Stimulated activated CD8-positive, alpha-beta memory T cell treated with anti-CD3 and anti-CD28 coated beads, Interleukin-4, amount 100 ng/mL, for 1 hour (primary cell): ENCODE measurements at places on chromosomes 13 and 19.

DNA sequence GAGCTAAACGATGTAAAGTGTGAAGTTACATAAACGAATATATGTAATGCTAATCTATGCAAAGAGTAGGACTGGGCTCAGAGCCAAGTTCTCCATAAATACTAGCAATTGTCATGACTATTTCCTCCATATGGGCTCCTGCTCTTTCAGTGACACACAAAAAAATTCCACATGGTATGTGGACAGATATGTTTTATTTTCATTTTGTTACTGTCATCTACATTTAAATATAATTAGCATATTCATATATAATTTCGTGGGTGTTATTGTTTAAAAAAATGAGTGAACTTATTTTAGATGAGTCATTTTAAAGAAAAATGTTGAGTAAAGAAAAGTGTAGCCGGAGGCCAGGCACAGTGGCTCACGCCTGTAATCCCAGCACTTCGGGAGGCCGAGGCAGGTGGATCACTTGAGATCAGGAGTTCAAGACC lies 5.0 kb upstream of the IGSF23 start:
- DNase-seq, result no peak

DNA sequence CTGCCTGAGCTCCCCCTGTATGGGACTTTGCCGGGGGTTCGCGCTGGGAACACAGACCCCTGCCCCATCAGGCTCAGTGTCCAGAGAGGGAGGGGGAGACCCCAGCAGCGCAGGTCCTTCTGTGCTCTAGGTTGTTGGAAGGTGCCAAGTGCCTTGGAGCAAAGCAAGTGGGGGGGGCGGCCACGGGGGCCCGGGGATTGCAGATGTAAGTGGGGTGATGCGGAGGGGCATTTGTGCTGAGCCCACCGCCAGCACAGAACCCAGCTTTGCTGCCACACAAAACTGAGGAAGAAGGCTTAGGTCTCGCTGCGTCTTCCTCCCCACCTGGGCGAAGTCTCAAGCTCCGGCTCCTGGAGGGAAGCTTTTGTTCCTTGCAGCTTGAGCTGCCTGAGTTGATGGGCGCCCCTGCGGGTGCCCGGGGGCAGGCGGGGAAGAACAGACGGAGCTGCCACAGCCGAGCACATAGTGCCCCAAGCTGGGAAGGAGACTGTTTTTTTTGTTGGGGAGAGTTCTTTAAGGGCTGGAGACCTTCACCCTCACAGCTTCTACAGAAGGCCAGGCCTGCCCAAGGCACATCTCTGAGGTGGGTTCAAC lies 1.5 kb upstream of the NTN5 start:
- DNase-seq, result no peak

- DNase-seq, result no peak
Observed at GRCh38 chr13:111187960-111188541, 72.9 kb downstream of the ARHGEF7 start.

- no peak for DNase-seq
Observed at GRCh38 chr19:17468302-17469091, 1.8 kb upstream of the SLC27A1 start.

DNA sequence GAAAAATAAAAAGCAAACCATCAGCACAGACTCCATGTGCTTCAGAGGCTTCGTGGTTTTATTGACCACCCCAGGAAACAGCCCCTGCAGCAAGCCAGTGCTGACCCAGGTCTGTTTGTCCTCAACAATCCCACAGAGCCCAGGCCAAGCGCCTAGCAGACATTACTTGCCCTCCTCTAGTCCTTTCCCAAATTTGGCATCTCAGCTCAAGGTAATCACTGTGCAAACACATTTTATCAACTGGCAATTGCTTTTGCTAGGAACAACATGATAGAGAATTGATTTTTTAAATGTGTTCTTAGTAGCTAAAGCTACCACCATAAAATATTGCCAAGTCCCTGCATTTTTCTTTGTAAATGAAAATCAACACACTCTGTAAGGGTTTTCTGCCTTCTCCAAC lies 121.8 kb downstream of the STOML3 start:
- DNase-seq, result no peak

DNA sequence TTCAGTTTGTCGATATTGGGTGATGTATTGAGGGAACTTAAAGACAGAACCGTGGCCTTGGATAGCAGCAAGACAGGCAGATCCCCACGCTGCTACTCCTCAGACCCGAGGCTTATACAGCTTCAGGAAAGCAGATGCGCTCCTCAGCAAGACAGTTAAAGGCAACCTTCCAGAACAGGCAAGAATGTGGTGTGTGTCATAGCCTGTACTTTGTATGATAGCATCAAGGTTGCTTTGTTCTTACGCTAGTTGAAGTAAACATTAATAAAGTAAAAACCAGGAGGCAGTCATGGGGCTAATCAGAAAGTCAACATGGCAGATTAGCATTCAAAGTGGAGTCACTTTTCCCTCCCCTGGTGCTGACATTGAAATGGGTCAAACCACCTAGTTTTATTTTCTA lies 473.2 kb downstream of the DCT start:
- DNase-seq, result no peak

- DNase-seq, result no peak
Observed at GRCh38 chr13:51246025-51246417, 23.8 kb downstream of the FAM124A start.

- no peak for DNase-seq
Observed at GRCh38 chr13:62997696-62998095, 1582.0 kb upstream of the PCDH20 start.

GRCh38 chr19:46372901-46373490 lies 26.1 kb downstream of the PPP5C start:
- no peak for DNase-seq

GRCh38 chr13:113087923-113088690 lies 17.5 kb upstream of the F7 start:
- no peak for DNase-seq

GRCh38 chr19:46995492-46995891 lies 24.1 kb upstream of the NPAS1 start:
- no peak for DNase-seq

- DNase-seq, result no peak
Observed at GRCh38 chr13:24127116-24127631, 33.3 kb upstream of the SPATA13 start.

DNA sequence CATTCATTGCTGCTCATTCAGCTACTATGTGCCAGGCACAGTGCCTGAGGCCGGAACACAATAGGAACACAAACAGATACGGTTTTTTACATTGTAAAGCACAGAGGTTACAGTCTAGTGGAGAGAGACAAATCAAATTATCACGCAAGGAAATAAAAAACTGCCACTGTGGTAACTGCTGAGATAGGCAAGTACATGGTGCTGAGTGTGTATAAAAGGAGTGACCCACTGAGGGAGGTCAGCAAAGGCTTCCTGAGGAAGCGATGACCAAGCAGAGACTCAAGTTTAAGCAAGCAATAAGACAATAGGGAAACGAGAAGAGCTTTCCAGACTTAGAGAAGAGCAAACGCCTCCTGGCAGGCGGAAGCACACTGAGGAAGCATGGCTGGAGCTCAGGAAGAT lies 56.4 kb downstream of the NUFIP1 start:
- DNase-seq, result no peak

GRCh38 chr13:58633226-58633625 lies 1001.7 kb downstream of the PCDH17 start:
- DNase-seq, result no peak

- no peak for DNase-seq
Observed at GRCh38 chr19:22327321-22327720, 41.1 kb downstream of the ZNF729 start.

GRCh38 chr13:23375001-23375971 lies 58.2 kb downstream of the SACS start:
- DNase-seq, result peak; percentile 97

GRCh38 chr13:35927567-35928021 lies 203.6 kb downstream of the DCLK1 start:
- DNase-seq, result no peak

DNA sequence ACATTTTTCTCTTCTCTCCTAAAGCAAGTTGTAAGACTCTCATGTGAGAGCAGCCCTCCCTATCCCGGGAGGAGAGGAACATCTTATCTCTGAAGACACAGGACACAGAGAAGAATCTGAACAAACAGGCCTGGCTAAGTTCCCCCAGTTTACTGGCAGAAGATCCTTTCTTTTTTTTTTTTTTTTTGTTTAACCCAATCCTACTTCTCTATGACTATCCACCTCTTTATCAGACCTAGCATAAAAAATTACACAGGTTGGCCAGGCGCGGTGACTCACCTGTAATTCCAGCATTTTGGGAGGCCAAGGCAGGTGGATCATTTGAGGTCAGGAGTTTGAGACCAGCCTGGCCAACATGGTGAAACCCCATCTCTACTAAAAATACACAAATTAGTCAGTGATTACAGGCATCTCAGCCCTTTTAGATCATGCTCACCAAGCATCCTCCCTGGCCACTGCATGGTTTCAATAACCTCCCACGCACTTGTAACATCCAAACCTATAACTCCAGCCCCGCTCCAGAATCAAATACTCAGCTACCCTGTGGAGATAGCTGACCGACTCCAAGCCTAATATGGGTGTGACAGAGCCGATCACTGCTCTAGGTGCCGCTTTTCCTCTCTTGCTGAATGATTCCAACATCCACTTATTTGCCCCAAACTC lies 27.3 kb upstream of the MUC16 start:
- DNase-seq, result no peak

DNA sequence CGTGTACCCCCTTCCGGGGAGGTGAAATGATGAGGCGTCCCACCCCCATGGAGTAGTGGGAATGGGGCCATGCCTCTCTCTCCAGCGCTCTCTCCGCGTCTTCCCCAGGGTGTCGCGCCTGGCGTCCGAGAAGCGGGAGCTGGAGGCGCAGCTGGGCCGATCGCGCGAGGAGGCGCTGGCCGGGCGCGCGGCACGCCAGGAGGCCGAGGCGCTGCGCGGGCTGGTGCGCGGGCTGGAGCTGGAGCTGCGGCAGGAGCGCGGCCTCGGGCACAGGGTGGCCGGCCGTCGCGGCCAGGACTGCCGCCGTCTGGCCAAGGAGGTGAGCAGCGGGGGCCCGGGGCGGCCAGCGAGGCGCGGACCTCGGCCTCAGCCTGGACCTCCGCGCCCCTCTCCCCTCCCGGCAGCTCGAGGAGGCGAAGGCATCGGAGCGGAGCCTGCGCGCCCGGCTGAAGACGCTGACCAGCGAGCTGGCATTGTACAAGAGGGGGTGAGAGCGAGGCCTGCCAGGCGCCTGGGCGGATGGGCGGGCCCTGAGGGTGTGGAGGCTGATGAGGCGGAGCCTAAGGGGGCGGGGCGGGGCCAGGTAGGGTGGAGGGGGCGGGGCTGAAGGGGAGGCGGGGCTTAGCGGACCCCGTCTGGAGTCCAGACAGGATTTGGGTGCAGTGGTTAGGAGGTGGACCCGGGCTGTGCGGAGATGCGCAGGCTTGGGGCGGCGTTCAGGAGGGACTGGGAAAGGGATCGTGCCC lies 7.7 kb downstream of the PGLYRP1 start:
- no peak for DNase-seq

DNA sequence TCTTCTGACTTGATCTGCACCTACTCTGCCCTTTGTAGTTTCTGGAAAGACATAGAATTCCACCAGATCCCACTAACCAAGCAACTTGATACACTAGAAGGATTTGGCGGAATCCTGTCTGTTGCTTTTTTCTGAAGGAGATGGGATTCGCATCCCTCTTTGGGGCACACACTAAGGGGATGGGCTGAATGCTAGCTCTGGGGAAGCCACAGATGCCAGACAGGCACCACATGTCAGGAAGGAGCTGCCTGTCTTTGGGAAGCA lies 52.1 kb downstream of the SERP2 start:
- DNase-seq, result no peak
